ENCODE measurements at places on chromosomes 5 and 9. TPM values are rescaled to one million over a fixed set of nuclear protein-coding genes. Genes with fewer than 3 reads are reported as not detected.

The CDKN2AIPNL gene
- 17.2 TPM for total RNA-seq

- H3K27ac ChIP-seq: no peak overlapping the region
- no peaks in the 10 kb centered on the region for H3K27me3 ChIP-seq
- H3K4me1 ChIP-seq: no peaks in the 10 kb centered on the region
- DNase-seq: no peak
- no peaks in the 10 kb centered on the region for H3K36me3 ChIP-seq
- H3K4me3 ChIP-seq: no peak overlapping the region
These were observed 2.3 kb upstream of the HSD17B3 start for GRCh38 chr9:96304230-96304629.

The TAF11L14 gene
- not detected for total RNA-seq

- no peaks in the 10 kb centered on the region for H3K27me3 ChIP-seq
- no peak for DNase-seq
- H3K4me3 ChIP-seq: no peak overlapping the region
- no peak overlapping the region for H3K27ac ChIP-seq
- H3K36me3 ChIP-seq: no peaks in the 10 kb centered on the region
- H3K4me1 ChIP-seq: peaks cover 17% of the 10 kb centered on the region
These were observed 21.3 kb downstream of the TICAM2 start for GRCh38 chr5:115580941-115581340.

DNA sequence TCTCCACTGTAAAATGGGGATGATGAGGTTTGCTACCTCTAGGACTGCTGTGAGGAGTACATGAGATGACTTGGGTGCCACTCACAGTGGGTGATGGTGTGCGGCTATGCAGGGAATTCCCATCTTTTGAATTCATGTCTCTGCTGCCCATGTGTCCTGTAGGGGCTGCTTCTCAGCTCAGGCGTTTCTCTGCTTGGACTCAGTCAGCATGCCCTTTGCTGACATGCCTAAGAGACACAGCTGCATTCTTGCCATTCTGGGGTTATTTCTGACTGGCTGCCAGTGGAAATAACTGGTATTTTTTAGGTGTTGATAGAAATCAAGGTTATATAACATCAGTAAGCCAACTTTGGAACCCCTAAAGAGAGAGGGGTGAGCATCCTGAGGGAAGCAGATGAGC, 24.3 kb upstream of the XPA start:
- no peak overlapping the region for H3K4me3 ChIP-seq
- no peaks in the 10 kb centered on the region for H3K36me3 ChIP-seq
- DNase-seq: no peak
- H3K27ac ChIP-seq: no peak overlapping the region
- H3K27me3 ChIP-seq: peaks cover 12% of the 10 kb centered on the region

The GKAP1 gene
- 21.6 TPM for total RNA-seq

DNA sequence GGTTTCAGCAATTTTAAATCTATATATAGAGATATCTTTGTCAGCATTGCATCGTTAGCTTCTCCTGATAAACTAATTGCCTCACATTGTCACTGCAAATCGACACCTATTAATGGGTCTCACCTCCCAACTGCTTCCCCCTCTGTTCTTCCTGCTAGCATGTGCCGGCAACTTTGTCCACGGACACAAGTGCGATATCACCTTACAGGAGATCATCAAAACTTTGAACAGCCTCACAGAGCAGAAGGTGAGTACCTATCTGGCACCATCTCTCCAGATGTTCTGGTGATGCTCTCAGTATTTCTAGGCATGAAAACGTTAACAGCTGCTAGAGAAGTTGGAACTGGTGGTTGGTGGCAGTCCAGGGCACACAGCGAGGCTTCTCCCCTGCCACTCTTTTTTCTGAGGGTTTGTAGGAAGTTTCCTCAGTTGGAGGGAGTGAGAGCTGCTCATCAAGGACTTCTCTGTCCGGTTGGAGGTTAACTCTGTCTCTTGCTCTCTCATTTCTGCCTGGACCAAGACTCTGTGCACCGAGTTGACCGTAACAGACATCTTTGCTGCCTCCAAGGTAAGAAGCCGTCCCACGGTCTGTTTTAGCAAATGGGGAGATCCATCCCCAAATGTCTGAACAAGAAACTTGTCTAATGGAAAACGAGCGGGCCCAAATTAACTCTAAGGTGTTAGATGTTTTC, at the start of gene IL4:
Gene IL4, plus strand, starts transcription at position 51 of the 692 bp plus-strand sequence. Its CDS starts 62 bp downstream, at position 113.
- DNase-seq: no peak
- H3K27ac ChIP-seq: no peak within 1 kb of the TSS
- no peak within 1 kb of the TSS for H3K4me3 ChIP-seq
- H3K36me3 ChIP-seq: no peaks in the 10 kb centered on the region
- H3K4me1 ChIP-seq: no peaks in the 10 kb centered on the region

The KIF4B gene
- not detected for total RNA-seq

The SPATA31E1 gene
- total RNA-seq: not detected

DNA sequence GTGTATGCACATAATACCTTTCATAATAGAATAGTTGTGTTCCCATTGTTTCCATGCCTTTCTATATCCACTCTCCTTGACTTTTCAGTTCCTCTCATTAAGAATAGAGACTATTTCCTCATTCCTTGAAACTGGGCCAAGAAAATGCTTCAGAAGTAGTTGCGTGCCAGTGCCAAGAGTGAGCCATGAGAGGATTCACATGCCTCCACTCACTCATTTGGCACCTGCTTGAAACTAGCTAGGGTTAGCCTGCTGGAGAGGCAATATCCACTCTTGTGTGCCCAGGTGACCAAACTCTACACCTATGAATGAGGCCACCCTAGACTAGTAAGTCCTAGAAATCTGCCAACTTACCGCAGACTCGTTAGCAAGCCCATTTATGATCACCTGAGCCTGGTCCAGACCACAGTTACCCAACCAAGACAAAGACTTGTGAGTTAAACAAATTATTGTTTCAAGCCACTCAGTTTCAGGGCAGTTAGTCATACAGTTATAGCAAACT, 276.3 kb downstream of the EPB41L4A start:
- H3K4me3 ChIP-seq: no peak overlapping the region
- no peak for DNase-seq
- H3K27ac ChIP-seq: no peak overlapping the region
- H3K4me1 ChIP-seq: no peaks in the 10 kb centered on the region

Measured in B cell (primary cell).